ENCODE measurements at places on chromosomes 2 and 18.

- DNase-seq = peak; percentile 42
These were observed 582.4 kb upstream of the RAB6C start for GRCh38 chr2:129396980-129397599.

- no peak for DNase-seq
These were observed 299.0 kb downstream of the TRIB2 start for GRCh38 chr2:13015532-13016320.

GRCh38 chr2:174748948-174749347 lies 15.3 kb downstream of the CHRNA1 start:
- peak; percentile 67 for DNase-seq

DNA sequence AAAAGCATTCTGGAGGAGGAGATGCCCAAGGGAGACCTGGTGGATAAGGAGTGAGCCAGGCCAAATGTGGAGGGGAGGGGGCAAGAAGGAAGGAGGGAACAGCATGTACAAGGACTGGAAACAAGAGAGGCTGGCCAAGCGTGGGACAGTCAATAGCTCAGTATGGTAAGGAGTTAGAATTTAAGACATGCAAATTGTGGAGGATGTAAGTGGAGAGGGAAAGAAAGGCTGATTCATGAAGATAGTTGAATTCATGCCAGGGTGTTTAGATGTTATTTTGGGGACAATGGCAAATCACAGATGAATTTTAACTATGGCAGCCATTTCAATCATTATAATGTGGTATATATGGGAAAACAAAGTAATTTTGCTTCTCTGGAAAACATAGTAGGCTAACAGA lies 462.3 kb downstream of the MEIS1 start:
- DNase-seq = no peak

DNA sequence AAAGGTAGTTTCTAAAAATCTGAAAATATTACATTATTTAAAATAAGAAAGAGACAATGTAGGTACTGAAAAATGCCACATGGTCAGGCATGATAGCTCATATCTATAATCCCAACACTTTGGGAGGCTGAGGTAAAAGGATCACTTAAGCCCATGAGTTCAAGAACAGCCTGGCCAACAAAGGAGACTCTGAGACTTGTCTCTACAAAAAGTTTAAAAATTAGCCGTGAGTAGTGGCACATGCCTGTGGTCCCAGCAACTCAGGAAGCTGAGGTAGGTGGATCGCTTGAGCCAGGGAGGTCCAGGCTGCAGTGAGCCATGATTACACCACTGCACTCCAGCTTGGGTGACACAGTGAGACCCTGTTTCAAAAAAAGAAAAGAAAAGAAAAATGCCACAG lies 21.8 kb downstream of the ATAD2B start:
- DNase-seq = no peak

- no peak for DNase-seq
These were observed 72.5 kb downstream of the GALR1 start for GRCh38 chr18:77321823-77322805.

DNA sequence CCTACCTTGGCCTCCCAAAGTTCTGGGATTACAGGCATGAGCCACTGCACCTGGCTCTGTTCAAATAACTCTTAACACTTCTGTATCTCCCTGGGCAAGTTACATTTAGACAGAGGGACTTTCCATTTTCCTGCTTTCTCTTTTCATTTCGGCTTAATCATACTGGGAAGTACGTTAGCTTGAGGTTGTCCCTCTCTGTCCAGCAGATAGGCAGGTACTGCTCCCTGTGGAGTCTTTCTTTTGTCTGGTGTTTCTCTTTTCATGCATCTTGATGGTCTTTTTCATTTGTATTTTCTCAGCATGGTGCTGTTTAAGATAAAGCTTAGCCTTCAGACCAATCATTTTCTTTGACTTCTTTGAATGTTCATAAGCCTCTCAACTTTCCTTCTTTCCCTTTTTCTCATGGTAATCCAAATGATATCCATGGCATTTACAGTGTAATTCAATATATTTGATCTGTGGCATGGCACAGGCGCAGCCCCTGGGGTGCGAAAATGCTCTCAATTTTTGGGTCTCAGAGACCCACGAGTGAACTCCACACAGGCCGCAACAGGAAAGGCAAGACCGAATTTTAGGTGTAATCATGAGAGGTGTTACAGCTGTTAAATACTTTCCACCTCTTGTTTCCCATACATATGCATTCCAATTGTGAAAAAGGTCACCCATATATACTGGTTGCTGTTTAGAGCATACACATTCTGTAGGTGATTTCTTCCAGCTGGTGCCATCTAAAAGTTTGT lies 99.9 kb upstream of the MYO3B start:
- DNase-seq = no peak

- no peak for DNase-seq
These were observed 566.4 kb downstream of the ZEB2 start for GRCh38 chr2:143953451-143954030.

DNA sequence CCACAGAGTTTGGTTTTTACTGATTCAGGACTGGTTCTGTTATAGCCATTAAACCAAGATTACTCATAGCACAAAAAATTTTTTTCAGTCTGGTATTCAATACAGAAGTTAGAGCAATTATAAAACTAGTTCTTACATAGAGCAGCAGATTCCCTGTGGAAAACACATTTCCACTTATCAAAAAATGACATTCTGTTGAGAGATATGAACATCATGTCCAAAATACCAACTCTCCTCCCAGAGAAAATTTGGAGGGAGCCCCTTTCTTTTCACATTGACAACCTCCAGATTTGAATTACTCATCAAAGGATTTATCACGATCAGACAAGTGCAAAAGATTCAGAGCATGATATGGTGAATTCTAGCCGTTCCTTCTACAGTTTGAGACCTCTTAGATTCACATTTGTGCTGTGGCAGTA lies 126.8 kb upstream of the SERPINE2 start:
- no peak for DNase-seq

DNA sequence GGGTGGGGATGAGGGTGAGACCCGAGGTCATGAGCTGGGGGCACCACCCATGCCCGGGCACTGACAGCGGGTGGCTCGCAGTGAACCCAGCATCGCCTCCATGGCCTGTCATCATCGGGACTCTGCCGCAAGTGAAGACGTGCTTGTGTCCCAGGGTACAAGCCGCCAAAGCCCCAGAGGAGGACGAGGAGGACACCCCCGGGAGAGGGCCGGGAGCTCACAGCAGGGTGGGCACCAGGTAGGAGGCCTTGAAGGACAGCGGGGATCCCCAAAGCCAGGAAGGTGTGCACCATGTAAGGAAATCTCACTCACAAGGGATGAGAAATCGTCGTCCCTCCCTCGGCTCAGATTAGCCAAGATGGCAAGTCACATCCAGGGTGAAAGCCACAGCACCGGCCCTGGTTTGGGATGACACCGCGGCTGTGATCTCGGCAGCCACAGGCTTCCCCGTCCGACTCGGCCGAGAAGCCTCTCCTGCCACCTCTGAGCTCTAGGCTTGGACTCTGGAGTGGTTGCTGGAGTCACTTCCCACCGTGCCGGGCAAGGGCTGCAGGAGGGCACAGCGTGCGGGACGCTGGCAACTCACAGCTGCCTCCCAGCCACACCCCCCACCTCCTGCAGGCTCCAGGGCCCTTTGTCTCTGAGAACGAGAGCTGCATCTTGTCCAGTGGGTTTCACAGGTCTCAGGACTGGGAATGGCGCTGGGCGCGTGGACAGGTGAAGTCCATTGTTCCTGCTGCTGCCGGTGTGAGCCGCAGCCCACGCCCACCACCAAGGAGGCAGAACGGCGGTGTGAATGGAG lies 81.6 kb upstream of the CTDP1 start:
- no peak for DNase-seq

- no peak for DNase-seq
These were observed 97.4 kb downstream of the LRP1B start for GRCh38 chr2:142033393-142033792.

DNA sequence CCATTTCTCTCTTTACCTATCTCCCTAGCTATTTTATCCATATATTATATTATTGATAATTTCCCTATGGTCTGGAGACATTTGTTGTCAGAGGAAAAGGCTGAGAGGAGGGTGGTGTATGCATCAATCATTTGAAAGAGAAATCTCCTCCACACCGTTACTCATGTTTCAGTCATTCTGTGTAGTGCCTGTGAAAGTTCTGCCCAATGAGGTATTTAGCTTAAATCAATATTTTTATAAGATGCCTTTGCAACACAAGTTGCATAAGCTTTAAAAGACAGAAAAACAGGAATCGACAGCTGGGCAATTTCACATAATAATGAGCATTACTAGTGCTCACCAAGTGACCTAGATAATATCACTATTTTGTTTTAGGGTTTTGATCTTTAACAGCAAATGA lies 363.7 kb upstream of the FSIP2 start:
- no peak for DNase-seq

- DNase-seq = no peak
These were observed 7.3 kb downstream of the MATN3 start for GRCh38 chr2:20005067-20005627.

DNA sequence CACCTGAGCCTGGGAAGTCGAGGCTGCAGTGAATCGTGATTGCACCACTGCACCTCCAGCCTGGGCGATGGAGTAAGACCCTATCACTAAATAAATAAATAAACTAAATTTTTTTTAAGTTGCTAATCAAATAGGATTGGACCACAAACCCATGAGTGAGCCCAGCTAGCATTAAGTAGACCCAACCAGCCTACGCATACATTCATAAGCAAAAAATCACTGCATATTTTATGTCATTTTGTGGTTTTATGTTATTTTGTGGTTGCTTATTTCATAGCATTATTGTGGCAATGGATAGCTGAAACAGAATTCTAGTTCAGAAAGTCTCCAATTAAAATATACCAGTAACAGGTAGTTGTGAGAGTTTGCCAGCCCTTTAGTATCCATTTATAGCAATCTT lies 29.1 kb upstream of the ZC3H15 start:
- no peak for DNase-seq

- DNase-seq = no peak
These were observed 9.1 kb downstream of the DNAH7 start for GRCh38 chr2:196059491-196059960.

GRCh38 chr2:13543550-13543949 lies 826.8 kb downstream of the TRIB2 start:
- no peak for DNase-seq

- DNase-seq = no peak
These were observed 707 bp upstream of the SERPINB7 start for GRCh38 chr18:63774511-63774910.

- DNase-seq = no peak
These were observed 62.4 kb upstream of the OTOF start for GRCh38 chr2:26540306-26540705.

Measured in KBM-7 (cell line).